ENCODE measurements at places on chromosomes 1 and 21.

DNA sequence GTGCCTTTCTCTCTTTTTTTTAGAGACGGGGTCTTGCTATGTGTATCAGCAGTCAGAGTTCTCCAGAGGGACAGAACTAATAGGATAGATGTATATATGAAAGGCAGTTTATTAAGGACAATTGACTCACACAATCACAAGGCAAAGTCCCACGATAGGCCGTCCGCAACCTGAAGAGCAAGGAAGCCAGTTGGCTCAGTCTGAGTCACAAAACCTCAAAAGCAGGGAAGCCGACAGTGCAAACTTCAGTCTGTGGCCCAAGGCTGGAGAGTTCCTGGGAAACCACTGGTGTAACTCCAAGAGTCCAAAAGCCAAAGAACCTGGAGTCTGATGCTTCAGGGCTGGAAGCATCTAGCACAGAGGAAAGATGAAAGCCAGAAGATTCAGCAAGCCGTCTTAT, 16.3 kb upstream of the H3-3A start:
- DNase-seq, result no peak

DNA sequence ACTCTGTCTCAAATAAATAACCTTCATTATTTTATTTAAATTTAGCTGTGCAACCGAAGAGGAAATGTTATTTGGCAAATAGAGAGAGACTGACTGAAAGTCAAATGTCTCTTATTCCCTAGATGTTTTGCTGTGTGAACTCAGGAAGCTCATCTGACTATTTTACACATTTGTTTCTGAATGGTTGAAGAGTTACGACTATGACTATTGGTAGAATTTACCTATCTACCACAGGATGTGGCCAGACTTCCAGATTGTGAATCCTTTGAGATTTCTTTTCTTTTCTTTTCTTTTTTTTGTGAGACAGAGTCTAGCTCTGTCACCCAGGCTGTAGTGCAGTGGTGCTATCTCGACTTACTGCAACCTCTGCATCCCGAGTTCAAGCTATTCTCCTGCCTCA, 5.3 kb upstream of the SDE2 start:
- DNase-seq, result no peak

GRCh38 chr1:43536196-43536863, 5.6 kb downstream of the PTPRF start:
- no peak for DNase-seq

GRCh38 chr1:1419363-1419812, 1.7 kb downstream of the ANKRD65 start:
- DNase-seq, result no peak

- DNase-seq, result no peak
Measured at GRCh38 chr1:45820788-45821187, 17.4 kb downstream of the MAST2 start.

- no peak for DNase-seq
Measured at GRCh38 chr1:30708361-30708728, 15.0 kb downstream of the MATN1 start.

DNA sequence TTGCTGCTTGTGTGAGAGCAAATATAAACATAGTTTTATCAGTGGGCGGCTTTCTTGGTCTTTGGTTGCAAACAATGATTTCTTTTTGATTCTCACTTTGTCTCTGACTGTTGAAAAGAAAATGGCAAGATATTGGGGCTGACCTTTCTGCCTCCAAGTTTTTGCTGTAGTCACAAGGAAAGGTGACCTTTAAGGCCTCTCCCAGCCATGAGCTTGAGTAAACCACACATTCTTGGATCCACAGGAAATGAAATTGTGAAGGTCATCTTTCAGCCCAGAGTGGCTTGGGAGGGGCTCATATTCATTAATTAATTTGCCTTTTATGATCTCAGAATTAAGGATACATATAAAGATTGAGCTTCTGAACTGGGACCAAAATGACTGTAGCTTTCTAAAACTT, 241.6 kb downstream of the BACH1 start:
- DNase-seq, result no peak

DNA sequence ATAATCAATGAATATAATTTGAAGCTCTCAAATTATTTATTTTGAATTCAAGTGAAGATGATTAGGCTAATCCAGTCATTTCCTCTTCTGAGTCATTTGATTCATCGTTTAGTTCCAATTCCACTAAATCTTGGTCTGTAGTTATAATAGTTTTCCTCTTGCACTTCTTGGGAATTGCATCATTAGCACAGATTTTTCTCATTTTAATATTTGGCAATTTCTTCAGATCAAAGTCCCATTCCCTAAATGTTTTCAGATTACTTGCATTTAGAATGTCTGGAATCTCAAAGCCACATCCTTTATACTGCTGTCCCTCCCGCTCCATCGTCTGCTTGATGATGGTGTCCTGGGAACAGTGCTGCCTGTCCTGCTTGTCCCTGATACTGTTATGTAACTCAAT, 43.5 kb downstream of the MAST2 start:
- DNase-seq, result no peak

DNA sequence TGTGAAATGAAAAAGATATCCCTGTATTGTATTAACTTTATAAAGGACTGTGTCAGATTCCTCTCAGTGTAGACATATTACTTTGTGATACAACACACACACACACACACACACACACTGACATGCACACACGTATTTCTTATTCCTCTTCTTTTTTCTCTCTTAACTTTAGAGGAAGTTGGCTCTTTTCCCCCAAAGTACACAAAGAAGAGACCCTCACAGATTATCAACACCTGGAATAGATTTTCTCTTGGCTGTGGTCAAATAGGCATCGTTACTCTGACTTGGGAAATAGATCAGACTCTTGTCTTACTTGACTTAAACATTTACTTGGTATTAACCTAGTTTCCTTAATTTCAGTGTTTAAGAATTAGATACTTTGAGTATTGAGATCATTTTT, 792.8 kb downstream of the ADGRL2 start:
- DNase-seq, result no peak

DNA sequence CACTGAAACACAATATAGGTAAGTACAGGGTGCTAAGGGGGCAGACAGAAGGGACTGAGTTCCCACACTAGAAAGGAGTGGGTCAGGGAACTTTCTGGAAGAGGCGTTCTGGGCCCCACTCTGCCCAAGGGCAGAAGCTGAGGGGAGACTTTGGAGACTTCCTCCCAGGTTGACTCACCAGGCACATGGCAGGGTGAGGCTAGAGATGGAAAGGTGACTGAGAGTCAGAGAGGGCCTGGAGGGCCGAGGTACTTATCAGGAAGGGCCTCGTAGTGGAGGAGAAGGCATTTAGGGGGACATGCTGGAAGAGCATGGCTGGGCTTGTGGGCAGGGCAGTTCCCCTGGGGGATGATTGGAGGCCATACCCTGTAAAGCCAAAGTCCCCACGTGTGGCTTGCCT, 159.9 kb upstream of the JUN start:
- no peak for DNase-seq

Measured in stimulated activated CD8-positive, alpha-beta memory T cell treated with anti-CD3 and anti-CD28 coated beads, Interleukin-7, amount 100 ng/mL, for 24 hours (primary cell).